ENCODE measurements at places on chromosomes 7 and 10.

- no peak for DNase-seq
These were observed 40.0 kb downstream of the NACAD start for GRCh38 chr7:45048748-45049147.

DNA sequence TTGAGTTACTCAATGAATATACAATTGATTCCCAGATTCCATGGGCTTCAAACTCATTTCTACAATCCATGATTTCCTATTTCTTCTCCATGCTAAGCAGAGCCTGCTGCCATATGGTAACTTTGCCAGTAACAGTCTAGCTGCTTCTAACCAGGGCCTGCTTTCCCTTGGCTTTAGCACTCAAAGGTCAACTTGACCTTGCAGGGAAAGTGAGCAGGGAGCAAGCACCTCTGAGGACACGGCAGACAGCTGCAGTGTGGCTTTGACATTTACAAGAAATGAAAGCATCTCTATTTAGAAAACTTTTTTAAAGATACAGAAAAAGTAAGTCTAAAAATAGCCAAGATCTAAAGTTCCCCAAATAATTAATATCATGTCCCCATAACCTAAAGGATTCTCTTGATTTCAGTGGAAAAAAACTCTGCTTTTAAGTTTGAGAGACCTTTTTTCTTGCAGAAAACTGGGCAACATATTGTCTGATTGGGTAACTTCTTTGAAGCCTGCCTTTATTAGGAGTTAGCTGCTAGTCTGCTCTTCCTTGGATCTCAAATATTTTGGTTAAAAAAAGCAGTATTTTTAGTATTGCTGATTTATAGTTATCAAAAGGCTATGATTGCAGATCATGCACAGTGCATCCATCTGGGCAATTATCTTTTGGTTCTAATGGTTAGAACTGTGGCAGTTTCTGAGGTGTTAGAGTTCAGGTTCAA is 257.9 kb downstream of the AHR start:
- DNase-seq, result peak; percentile 19

DNA sequence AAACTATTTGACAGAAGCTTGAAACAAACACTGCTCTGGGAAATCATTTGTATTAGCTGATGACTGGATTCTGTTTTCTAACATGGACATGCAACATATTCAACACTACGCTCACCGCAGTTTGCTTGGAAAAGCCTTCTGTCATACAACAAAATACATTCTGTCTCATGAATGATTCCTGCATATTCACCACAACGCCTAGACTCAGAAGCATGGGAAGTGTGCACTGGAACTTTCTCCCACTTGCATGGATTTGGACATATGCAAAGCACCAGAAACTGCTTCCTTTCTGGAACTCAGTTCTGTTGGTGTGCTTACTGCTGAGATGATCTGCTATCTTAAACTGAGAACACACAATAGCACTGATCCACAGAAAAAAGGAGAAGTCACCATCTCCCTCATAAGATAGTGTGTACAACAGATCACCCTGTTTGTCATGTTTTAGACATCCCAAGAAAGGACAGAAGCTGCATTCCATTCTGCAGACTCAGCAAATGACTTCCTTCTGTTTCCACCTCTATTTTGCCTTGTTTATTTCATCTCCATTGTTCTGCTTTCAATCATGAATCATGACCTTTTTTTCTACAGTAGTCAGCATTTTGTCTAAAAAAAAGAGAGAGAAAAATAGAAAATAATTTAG is 115.8 kb downstream of the HTR7 start:
- DNase-seq, result peak; percentile 63

GRCh38 chr7:33053721-33054120 is 8.9 kb downstream of the NT5C3A start:
- no peak for DNase-seq

DNA sequence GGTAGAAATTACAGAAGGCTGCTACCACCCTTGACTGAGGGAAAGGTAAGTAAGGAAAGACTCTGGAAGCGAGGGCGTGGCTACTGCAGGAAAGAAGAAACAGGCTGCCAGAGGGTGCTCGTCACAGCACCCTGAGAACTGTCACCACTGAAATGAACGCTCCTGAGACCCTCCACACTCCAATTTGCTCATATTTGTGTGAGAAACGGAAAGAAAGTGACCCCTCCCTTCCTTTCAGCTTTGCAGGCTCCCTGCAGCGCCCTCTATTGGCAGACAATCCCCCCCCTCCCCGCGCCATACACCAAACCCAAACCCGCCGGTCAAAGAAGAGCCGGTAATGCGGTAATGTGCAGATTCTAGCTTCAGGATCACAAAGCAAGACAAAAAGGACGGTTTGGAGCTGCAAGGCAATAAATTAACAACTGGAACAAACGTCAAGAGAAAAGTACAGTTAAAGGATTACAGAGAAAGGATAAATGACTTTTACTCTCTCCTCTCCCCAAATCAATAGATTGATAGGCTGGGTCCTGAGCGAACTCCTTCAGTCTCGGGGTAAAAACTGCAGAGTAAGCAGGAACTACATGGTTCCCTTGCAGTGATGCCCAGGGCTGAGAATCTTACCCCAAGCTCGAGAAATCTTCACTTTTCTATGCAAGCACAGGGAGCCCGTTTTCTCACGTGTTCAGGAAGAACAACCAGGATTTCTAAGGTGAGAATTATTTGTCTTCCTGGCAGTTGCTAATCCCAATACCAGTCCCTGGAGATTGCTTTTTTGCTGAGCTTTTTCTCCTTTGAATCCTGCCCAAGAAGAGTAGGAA is 47.6 kb downstream of the STEAP1B start:
- DNase-seq, result peak; percentile 21

DNA sequence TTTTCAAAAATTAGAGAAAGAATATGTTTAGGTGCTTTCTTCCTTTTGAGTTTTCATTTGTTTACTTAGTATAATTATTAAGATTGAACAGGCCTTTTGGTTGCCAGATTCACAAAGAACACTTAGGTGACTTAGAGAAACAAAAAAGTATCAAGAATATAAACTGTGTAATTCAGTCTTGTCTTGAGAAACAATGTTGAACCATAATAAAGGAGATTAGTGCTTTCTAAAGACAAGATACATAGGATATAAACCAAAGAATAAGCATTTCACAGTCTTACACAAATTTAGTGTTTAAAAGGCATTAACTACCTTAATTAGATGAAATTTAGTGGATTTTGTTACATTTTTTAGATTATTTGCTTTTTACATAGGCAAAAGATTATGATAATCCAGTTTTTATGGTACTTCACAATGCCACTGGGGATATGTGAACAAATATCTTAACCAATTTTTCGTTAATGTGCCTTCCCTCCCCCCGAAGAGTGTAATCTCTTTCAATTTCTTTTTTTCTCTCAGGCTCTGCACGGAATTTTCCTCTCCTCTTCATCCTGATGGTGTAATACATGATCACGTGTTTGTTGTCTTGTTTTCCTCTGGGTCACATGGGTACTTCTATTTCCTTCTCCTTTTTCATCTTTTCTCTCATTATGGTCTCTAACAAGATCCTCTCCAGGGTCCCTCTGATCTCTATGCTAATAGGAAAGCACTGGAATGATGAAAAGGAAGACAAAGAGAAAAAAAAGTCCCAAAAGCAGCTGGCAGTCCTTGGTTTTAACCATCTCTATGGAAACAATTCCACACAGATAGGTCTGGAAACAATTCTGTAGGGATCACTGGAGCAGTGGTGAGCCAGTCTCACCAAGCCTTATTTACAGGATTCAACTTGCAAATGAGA is 3.7 kb upstream of the HNRNPH3 start:
- peak; percentile 75 for DNase-seq

DNA sequence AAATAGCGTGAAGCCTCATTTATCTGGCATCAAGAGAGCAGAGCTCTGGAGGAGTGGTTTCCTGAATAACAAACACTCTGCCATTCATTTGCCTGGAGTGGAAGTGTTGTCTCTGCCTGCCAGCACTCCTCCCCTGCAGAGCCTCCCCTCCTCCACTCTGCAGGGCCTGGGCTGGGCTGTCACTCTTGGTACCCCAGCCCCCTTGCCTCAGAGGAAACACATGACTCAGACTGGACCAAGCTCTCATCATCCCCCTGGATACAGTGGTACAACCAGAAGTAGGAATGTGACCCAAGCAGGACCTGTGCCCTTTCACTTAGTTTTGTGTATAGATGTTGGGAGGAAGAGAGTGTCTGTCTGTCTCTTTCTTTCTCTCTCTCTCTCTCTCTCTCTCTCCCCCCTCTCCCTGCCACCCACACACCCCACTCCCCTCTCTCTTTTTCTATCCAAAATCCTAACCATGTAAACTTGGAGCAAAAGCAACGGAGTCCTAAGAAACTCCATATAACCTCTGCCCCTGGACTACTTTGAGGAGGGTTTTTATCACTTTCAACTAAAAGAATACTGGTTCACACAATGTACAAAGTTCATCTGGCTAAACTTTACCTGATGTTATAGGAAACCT is 43.9 kb downstream of the DOCK4 start:
- peak; percentile 36 for DNase-seq

GRCh38 chr7:70554646-70555045 is 577.3 kb upstream of the GALNT17 start:
- DNase-seq, result no peak

- no peak for DNase-seq
These were observed 41.9 kb downstream of the SEMA3C start for GRCh38 chr7:80876894-80877414.

DNA sequence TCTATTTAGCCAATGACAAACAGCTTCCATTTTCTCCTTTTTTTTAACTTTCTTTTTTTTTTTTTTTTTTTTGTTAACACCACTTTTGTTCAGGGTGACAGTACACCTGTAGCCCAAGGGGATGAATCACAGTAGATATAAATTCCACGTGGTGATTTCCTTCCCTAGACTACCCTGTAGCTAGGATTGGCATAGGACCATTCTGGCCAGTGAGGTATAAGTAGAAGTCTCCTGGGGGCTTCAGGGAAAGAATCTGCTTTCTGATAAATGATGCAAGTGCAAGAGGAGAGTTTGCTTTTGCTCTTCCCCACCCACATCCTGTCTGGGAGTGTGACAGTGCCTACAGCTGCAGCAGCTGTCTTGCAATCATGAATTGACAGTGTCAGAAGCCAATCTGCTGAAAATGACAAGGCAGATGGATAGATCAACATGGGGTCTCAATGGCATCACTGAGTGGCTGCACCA is 63.2 kb upstream of the TOMM7 start:
- DNase-seq, result no peak

DNA sequence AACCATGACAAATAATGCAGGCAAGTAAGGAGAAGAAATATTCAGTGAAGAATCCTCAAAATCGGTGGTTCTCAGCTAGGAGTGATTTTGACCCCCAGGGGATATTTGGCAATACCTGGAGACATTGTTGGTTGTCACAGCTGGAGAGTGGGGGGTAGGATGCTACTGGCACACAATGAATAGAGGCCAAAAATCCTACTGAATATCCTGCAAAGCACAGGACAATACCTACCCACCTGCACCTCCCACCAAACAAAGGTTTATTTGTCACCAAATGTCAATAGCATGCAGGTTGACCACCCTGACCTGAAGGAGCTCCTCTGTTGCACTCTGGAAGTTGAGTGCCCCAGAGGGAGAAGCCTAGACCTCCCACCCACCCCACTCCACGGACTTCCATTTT is 1028.6 kb downstream of the CNTNAP2 start:
- no peak for DNase-seq

GRCh38 chr7:93949423-93949822 is 27.9 kb downstream of the GNG11 start:
- DNase-seq, result peak; percentile 69

GRCh38 chr10:11631890-11632587 is 20.6 kb upstream of the USP6NL start:
- DNase-seq, result no peak

DNA sequence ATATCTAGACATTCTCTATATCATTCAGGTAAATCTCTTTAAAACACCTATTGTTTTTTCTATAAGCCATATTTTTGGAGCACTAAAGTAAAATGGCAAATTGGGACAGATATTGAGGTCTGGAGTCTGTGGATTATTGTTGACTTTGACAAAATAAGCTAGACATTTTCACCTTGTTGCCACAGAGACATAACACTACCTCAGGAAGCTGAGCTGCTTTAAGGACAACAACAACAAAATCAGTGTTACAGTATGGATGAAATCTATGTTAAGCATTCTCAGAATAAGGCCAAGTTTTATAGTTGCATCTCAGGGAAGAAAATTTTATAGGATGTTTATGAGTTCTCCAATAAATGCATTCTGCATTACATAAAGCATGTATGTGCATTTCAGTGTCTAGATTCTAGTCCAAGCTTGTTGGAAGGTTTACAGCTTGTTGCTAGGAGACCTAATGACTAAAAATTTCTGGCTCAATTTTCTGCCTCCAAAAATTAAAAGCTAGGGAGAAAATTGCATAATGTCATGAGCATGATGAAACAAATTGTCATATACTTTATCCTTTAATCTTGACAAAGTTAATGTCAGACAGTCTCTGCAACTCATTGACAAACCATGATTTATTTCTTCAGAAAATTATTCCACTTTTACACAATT is 18.3 kb downstream of the LIPM start:
- peak; percentile 82 for DNase-seq

DNA sequence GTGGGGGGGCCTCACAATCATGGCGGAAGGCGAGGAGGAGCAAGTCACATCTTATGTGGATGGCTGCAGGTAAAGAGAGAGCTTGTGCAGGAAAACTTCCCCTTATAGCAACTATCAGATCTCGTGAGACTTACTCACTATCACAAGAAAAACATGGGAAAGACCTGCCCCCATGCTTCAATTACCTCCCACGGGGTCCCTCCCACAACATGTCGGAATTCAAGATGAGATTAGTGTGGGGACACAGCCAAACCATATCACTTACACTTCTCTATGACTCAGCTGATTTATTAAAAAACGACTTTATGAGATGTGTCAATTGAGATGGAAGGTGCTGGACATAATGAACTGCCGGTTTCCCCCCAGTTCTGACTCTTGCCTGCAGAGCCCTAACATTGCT is 23.8 kb upstream of the CHN2 start:
- DNase-seq, result no peak

GRCh38 chr7:47145186-47145725 is 436.7 kb downstream of the TNS3 start:
- DNase-seq, result no peak

GRCh38 chr7:158110034-158110590 is 477.5 kb downstream of the PTPRN2 start:
- DNase-seq, result no peak

DNA sequence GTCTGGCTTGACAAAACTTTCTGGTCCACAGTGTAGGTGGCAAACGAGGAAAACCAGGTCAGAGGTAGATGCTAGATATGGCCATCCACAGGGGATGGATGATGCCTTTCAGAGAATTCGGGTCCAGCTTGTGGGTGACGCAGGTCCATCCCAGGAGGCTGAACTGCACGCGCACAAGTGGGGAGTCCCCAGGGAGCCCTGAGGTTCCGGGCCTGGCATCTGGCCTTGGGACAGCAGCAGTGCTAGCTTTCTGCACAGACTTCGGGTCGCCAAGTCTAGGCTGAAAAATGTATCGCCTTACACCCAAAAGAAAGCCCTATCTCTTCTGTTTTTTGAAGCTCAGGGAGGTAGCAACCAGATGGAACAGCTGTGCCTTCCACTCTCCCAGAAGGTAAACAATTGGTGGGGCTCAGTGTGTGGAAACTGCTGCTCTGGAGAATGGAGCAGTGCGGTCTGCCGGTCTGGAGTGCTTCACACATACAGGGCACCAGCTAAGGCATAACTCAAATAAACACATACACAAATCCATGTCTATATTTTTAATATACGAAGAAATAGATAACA is 119.3 kb upstream of the ACBD5 start:
- no peak for DNase-seq

- DNase-seq, result no peak
These were observed 147.7 kb upstream of the NPVF start for GRCh38 chr7:25375805-25376600.

- DNase-seq, result peak; percentile 15
These were observed 35.7 kb upstream of the MTPAP start for GRCh38 chr10:30384701-30385201.

- DNase-seq, result peak; percentile 99
These were observed 38.5 kb downstream of the MTURN start for GRCh38 chr7:30173058-30173897.

GRCh38 chr10:114232561-114233176 is 6.4 kb upstream of the VWA2 start:
- DNase-seq, result no peak
